ENCODE measurements at places on chromosomes 12 and 14.

DNA sequence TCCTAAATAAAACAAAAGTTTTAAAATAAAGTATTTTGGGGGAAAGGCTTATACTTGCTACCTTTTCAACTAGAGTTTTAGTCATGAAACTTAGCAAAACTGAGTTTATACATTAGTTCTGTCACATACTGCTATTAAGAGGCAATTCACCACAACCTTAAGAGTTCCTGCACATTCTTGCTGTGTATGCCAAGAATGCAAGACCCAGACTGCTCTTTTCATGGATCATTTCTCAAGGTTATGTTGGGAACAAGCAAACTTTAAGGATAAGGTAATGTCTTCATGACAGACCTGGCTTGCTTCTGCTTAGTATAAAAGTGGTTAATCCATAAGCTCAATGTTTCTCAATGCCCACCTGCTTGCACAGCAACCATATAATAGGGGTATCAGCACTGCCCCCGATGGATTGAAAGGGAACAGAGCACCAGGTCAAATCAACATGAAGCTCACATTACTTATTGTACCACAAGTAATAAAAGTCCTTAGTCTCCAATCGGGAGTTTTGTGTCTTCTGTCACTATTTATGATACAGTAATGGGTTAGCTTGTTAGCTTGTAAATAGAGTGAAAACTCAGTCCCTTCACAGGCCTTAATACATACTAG lies 67.6 kb downstream of the KIF21A start:
- DNase-seq: no peak

DNA sequence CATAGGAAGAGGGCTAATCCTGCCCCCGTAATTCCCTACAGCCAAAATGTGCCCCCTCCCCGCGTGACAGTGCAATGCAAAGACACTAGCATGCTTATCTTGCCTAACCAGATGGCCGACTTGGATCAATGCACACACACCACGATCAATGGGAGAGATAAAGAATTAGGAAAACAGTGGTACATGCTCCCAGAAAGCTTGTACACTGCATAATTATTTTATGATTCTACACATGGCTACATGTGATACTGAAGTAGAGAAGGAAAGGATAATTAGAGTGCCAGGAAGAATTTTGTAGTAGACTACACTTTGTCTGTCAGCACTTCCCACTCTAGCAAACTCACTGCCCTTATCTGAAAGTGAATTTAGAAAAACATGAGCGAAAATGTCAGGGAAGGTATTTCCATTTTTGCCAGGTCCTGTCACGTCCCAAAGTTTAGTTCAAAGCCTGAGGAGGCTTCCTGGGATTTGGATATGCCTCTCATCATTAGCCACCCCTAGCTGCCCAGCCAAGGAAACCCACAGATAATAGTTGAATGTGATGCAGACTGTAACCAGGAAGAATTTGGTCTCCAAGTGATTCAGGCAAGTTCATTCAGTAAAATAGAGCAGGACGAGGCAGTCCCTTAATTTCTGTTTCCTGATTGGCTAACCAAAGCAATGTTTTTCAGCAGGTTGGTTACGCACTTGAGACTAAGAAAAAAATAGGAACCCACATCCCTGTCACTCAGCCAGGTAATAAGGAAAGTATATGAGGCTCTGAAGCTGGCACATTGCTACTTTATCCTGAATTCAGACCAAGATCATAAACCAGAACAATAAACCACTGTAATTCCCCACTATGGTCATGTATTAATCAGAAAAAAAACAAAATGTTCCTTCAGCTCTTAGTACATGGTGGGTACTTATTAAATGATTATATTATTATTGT lies 199.6 kb upstream of the OTX2 start:
- no peak for DNase-seq

DNA sequence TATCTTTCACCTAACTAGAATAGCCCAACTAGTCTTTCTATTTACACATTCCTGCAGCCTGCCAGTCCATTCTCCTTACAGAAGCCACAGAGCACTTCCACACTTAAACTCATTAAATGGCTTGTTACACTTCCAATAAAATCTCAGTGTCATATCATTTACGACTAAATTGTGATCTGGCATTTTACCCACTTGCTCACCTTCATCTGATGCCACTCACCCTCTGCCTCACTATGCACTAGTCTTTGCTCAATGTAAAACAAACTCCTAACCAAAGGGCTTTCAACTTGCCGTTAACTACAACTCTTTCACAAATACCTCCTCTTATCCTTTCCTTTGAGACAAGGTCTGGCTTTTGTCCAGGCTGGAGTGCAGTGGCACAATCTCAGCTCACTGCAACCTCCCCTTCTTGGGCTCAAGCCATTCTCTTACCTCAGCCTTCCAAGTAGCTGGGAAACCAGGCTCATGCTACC lies 24.1 kb downstream of the YAF2 start:
- DNase-seq: no peak

GRCh38 chr14:31080056-31080455 lies 53.9 kb upstream of the STRN3 start:
- no peak for DNase-seq

GRCh38 chr12:70251226-70251625 lies 8.0 kb downstream of the CNOT2 start:
- DNase-seq: no peak

- DNase-seq: no peak
Measured at GRCh38 chr14:101007765-101008164, 104.2 kb upstream of the RTL1 start.

DNA sequence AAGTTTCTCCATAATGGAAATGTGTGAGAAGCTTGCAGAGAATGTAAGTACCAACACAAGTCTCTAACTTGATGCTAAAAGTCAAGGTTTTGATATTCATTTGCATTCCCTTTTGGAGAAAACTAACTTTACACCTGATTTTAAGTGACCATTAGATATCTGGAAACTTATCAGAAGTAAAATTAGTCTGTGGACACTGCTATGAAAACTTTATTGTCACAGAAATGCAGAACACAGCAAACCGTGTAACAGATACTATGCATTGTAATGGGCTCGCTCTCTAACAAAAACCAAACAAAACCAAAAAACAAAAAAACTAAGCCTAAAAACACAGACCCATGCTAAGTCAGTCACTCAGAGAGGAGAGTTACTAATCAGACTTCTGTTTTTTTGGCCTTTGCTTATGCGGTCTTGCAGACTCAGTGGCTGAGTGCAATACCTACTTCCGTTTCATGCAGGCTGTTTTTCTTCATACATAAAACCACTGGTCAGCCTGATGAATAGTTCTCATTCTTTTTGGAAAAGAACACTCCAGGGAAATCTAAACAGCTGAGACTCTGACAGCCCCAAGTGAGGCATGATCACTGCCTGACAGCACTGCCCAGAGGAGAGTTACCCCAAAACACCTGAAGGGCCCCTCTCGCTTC lies 35.7 kb downstream of the NRDE2 start:
- DNase-seq: no peak

DNA sequence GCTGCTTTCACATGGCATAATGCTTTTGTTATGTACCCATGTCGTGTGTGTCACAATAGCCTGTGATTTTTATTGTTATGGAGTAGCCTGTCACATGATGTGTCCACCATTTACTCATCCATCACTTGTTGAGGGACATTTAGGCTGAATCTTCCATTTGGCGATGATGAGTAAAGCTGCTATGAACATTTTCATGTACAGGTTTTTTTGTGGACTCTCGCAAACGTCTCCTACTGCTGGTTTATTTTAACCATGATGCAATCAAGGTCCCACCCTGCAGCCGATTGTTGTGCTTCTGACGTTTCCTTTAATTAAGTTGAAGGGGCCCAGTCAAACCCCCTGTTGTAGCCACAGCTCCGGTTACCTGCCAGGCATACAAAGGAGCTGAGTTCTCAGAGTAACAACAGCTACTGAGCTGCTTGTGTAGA lies 63.2 kb downstream of the ZNF664 start:
- DNase-seq: no peak
